ENCODE measurements at places on chromosomes 1 and 21. TPM values are rescaled to one million over a fixed set of nuclear protein-coding genes. Genes with fewer than 3 reads are reported as not detected.

DNA sequence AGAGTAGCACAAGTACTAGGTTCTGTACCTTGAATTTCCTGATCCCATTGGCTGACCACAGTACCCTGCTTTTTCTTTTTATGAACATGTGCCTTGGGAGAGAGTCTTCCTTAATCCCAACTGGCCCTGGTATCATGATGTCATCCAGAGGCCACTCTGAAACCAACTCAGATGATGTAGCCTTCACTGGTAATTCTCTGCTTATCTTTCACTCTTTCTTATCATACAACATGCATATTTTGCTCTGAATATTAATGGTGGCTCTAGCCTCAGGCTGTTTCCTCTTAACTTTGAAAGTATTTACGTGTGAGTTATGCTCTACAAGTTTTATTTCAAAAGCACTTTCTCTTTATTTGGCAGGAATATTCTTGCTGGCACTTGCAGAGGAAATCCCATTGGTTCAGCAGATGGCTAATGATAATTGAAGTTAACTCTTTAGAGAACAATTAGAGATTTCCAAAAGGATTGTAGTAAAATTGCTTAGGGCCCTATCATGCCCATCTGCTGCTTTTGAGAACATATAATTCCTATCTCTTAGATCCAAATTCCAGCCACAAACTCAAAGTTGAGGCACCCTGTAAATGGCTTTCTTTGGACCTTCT, 86.1 kb downstream of the PTGER3 start:
- DNase-seq: no peak

DNA sequence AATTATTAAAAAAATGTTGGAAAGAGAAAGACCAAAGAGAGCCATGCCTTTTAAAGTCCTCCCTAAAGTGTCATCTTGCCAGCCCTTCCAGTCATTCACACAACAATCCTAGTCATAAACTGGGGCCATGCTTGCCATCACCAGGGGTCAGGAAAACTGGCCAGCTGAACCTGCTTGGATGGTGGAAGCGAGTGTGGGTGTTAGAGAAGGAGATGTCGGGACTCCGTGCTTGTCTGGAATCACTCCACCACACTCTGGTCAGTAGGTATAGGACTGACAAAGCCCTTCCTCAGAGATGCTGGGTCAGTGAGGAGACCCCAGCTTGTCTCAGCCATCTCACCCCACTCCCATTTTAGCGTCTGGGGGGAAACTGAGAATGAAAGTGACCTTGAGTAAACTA, 3.3 kb upstream of the HAPLN2 start:
- DNase-seq: no peak

GRCh38 chr1:232587141-232588008, 42.6 kb downstream of the SIPA1L2 start:
- no peak for DNase-seq

GRCh38 chr1:201990427-201990826, 8.0 kb downstream of the RNPEP start:
- no peak for DNase-seq

DNA sequence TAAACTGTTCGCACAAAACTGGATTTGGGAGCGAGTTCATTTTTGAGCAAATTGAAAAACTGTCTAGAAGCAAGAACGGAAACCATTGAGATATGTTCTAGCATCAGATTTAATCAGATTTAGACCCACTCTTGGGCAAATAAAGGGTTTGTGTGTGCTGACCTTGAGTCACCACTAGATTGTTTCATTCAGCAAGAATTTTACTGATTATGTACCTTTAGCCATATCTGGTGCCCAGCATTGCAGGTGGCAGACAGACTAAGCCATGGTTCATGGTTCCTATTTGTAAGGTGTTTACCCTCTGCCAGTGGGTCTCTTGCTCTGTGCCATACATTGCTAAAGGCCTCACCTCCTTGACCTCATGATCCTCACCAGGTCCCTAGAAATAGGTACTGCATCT, 1.4 kb downstream of the NUDC start:
- no peak for DNase-seq

- no peak for DNase-seq
Observed at GRCh38 chr1:40749817-40750216, 33.8 kb upstream of the KCNQ4 start.

GRCh38 chr1:235327559-235328270, at the start of gene ARID4B:
TSS of gene ARID4B (minus strand) at chr1:235328179. CDS start at chr1:235326919, 1,260 bp downstream.
- DNase-seq: no peak

- DNase-seq: no peak
Observed at GRCh38 chr1:11664336-11665065, 501 bp downstream of the FBXO6 start.

DNA sequence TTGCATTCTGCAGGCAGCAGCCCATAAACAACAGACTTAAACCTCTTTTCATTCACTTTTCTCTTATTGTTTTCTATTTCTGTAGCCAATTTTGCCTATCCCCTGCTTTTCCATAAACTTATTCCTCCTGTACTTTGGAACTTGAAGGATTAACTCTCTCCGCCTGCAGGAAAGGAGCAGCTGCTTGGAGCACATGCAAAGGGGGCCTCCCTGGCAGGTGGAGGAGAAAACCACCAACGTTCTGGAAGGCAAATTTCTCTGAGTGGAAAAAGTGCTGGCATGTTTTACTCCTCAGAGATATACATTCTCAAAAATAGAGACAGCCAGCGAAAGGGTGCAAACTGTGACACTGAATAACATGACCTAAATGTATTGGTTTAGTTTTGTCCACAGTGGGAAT, 33.6 kb downstream of the RGS21 start:
- no peak for DNase-seq

- no peak for DNase-seq
Observed at GRCh38 chr21:34072145-34073031, 990 bp upstream of the MRPS6 start.

DNA sequence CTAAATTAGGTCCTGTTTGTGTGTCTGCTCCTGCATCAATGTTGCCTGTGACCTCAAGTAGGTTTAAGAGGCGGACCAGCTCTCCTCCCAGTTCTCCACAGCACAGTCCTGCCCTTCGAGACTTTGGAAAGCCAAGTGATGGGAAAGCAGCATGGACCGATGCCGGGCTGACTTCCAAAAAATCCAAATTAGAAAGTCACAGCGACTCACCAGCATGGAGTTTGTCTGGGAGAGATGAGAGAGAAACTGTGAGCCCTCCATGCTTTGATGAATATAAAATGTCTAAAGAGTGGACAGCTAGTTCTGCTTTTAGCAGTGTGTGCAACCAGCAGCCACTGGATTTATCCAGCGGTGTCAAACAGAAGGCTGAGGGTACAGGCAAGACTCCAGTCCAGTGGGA, 79.9 kb downstream of the PRDM2 start:
- no peak for DNase-seq

DNA sequence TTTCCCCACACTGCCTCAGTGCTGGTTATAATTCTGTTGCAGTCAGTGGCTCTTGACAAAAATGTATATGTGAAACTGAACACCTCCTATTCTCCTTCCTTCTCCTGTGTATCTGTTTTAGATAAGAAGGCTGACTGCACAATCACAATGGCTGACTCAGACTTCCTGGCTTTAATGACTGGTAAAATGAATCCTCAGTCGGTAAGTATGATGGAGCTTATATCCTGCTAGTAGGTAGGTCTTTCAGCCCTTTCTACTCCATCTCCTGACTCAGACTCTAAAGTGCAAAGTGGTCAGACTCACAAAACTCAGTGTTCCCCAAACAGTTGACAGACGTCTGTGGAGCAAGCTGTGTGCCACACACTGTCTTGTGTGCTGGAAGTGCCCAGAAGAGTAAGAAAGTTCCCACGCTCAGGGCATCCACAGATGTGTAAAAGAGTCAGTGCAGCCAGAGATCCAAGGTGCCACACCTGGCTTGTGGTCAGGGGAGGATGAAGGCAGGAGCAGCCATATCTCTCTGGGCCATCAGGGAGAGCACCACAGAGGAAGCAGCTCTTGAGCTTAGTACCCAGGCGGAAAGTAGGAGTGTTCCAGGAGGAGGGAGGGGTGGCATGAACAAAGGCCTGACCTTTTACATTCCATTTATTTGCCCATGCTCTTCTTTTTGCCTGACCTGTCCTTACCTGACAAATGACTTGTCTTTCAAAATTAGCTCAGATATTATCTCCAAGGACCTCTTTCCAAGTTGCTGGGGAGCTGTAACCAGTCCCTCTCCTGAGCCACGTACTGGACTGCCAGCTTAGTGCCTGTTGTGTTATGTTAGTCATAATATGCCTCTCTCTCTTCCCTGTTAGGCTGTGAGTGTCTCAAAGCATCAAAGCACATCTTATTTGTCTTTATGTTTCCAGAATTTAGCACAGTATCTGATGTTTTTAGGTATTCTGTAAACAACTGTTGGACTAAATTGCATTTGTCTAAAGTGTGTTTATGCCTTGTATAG, 14.0 kb upstream of the PODN start:
- peak; percentile 52 for DNase-seq

GRCh38 chr1:53087332-53088285, 25.6 kb downstream of the PODN start:
- no peak for DNase-seq

DNA sequence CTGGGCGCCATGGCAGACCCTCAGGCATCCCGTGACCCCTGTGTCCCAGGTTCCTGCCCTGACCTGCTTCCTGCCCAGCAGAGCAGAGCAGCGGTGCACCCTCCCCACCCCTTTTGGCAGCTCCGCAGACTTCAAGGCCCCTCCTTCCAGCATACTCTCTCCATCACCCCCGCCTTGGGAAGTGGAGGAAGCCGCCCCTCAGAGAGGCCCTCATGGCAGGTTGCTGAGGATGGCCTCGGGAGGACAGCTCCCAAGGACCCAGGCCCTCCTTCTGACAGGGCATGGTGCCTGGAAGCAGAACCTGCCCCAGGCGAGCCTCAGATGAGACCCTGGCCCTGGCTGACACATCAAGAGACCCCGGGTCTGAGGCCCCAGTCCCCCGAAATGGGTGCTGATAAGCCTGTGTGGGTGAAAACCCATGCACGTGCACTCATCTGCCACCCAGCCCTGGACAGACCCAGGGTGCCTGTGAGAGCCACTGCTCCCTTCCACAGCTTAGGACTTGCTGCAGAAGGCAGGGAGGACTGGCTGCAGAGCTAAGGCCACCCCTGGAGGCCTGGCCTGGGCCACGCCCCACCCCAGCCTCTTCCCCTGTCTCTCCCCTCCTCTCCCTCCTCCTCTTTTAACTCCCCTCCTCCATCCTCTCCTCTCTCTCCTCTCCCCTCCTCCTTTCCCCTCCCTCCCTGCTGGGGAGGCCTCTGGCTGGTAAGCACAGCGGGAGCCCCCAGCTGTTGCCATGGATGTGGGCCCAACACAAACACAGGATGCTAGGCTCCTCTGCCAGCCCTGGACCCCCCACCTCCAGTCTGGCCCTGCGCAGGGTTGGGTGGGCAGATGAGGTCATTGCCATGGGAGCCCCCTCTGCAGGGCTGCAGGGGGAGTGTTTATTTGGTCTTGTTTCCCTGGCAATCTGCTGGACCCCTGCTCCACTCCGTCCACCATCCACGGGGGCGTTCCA, 33.7 kb downstream of the WNT9A start:
- DNase-seq: no peak

GRCh38 chr1:245092638-245092976, 62.2 kb upstream of the KIF26B start:
- DNase-seq: no peak

- DNase-seq: no peak
Observed at GRCh38 chr1:230315099-230315498, 111.0 kb downstream of the PGBD5 start.

GRCh38 chr1:29829448-29830344, 593.4 kb downstream of the PTPRU start:
- no peak for DNase-seq

- peak; percentile 69 for DNase-seq
Observed at GRCh38 chr1:203328714-203329122, 22.2 kb downstream of the FMOD start.

DNA sequence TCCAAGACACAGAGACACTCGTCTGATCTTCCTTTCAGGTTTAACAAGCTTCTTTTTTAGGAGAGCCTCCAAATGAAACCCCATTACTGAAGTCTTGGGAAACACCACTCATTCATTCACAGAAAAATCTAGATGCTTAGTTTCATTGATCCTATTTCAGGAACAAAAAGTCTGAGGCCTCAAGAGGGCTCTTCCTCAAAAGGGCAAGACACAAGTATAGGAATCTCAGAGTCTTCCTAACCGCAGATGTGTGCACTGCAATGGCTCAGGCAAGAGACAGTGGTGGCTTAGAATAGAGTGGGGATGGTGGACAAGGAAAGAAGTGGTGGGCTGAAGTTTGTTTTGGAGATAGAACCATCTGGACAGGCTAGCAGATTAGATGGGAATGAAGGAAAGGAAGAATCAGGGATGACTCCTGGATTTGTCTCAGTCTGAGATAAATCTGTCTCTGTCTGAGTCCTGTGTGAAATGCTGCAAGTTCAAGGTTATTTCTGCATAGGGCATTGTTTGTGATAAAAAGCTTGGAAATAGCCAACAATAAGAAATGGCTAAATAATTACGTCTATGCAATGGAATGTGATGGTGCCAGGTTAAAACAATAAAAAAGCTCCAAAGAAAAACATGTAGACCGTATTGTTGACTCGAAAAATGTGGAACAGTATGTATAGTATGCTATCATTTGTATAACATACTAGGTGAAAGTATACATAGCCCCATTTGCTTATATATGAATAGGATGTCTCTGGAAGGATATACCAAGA, 8.9 kb upstream of the CTSE start:
- DNase-seq: no peak

DNA sequence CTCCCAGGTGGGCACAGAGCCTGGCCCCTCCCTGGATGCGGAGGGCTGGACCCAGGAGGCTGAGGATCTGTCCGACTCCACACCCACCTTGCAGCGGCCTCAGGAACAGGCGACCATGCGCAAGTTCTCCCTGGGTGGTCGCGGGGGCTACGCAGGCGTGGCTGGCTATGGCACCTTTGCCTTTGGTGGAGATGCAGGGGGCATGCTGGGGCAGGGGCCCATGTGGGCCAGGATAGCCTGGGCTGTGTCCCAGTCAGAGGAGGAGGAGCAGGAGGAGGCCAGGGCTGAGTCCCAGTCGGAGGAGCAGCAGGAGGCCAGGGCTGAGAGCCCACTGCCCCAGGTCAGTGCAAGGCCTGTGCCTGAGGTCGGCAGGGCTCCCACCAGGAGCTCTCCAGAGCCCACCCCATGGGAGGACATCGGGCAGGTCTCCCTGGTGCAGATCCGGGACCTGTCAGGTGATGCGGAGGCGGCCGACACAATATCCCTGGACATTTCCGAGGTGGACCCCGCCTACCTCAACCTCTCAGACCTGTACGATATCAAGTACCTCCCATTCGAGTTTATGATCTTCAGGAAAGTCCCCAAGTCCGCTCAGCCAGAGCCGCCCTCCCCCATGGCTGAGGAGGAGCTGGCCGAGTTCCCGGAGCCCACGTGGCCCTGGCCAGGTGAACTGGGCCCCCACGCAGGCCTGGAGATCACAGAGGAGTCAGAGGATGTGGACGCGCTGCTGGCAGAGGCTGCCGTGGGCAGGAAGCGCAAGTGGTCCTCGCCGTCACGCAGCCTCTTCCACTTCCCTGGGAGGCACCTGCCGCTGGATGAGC, 34.2 kb downstream of the TRIM11 start:
- DNase-seq: no peak

The OR2W3 gene
- total RNA-seq: 2.2 TPM

The ZNF670 gene
- 2.3 TPM for total RNA-seq

The GPR153 gene
- total RNA-seq: 6.4 TPM

The FMO5 gene
- 0.29 TPM for total RNA-seq

The VAV3 gene
- 8.3 TPM for total RNA-seq

The SELENBP1 gene
- total RNA-seq: 2.7 TPM

The LRRC38 gene
- not detected for total RNA-seq

The EIF3I gene
- 472 TPM for total RNA-seq

The LPAR3 gene
- 1.2 TPM for total RNA-seq

The KRTAP13-1 gene
- total RNA-seq: not detected

Measured in epithelial cell of proximal tubule (primary cell).